Activated B cell treated with CpG ODN at 0.5 μM for 24 hours (primary cell): ENCODE measurements at places on chromosomes 13 and 19.

GRCh38 chr13:43792076-43792881 is 5.5 kb upstream of the ENOX1 start:
- H3K4me3 ChIP-seq: no peak overlapping the region
- no peak for DNase-seq
- H3K36me3 ChIP-seq: no peaks in the 10 kb centered on the region
- peaks cover 8% of the 10 kb centered on the region for H3K4me1 ChIP-seq
- H3K27ac ChIP-seq: no peak overlapping the region

- no peaks in the 10 kb centered on the region for H3K27me3 ChIP-seq
- H3K4me3 ChIP-seq: no peak overlapping the region
- H3K4me1 ChIP-seq: no peaks in the 10 kb centered on the region
- H3K36me3 ChIP-seq: no peaks in the 10 kb centered on the region
- H3K27ac ChIP-seq: no peak overlapping the region
Measured at GRCh38 chr19:30699871-30700280, 327.7 kb downstream of the ZNF536 start.

GRCh38 chr19:9566729-9567128 is 17.6 kb downstream of the ZNF121 start:
- H3K4me3 ChIP-seq: no peak overlapping the region
- H3K27me3 ChIP-seq: no peaks in the 10 kb centered on the region
- H3K27ac ChIP-seq: no peak overlapping the region

DNA sequence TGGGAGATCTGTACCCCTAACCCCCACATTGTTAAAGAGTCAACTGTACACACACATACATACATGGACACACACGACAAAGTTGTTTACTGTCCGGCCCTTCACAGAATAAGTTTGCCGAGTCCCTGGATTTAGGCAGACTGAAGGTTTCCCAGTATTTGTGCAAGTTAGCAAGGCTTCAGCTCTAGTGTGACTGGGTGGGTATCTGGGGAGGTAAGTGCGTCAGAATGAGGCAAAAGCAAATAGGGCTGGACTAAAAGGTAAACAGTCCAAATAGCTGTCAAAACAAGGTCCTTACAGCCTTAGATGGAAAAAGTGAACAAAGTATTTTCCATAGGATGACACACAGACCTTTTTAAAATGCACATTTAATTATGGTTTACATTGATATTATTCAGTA is 228.4 kb upstream of the UFM1 start:
- H3K36me3 ChIP-seq: no peaks in the 10 kb centered on the region
- peaks cover 4% of the 10 kb centered on the region for H3K4me1 ChIP-seq
- H3K4me3 ChIP-seq: no peak overlapping the region
- H3K27ac ChIP-seq: no peak overlapping the region
- no peaks in the 10 kb centered on the region for H3K27me3 ChIP-seq
- DNase-seq: no peak

GRCh38 chr19:29610213-29610573 is 4.1 kb downstream of the POP4 start:
- peaks cover 27% of the 10 kb centered on the region for H3K4me1 ChIP-seq
- H3K4me3 ChIP-seq: no peak overlapping the region
- peaks cover 70% of the 10 kb centered on the region for H3K36me3 ChIP-seq
- DNase-seq: no peak
- no peak overlapping the region for H3K27ac ChIP-seq

DNA sequence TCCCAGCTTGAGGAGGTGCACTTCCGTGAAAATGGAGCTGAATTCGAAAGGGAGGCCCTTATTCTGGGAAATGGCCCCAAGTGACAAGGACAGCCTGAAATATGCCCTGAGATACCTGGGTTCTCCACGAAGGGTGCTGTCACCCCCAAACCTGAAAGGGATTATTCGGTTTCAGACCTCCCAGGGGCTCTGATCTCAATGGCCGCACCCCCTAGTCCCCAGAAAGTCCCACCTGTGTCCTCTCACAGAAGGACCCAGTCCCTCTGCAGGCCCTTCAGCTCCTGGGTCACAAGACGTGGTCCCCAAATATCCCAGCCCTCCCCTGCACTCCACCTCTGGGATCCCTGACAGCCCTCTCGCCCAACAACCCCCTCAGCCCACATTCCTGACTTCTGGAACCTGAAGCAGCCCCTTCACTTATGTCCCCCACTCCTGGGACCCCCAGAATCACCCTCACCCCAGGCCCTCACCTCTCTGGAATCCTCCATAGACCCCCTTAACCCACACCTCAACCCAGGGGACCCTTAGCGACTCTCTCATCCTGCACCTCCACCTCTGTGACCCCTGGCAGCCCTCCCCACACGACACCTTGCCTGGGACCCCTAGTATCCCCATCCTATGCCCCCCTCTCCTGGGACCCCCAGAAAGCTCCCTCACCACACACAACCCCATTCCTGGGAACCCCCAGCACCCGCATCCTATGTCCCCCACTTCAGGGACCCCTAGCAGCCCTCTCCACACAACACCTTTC is 606 bp downstream of the SYNGR4 start:
- DNase-seq: no peak
- peaks cover 6% of the 10 kb centered on the region for H3K36me3 ChIP-seq
- peaks cover 19% of the 10 kb centered on the region for H3K4me1 ChIP-seq

DNA sequence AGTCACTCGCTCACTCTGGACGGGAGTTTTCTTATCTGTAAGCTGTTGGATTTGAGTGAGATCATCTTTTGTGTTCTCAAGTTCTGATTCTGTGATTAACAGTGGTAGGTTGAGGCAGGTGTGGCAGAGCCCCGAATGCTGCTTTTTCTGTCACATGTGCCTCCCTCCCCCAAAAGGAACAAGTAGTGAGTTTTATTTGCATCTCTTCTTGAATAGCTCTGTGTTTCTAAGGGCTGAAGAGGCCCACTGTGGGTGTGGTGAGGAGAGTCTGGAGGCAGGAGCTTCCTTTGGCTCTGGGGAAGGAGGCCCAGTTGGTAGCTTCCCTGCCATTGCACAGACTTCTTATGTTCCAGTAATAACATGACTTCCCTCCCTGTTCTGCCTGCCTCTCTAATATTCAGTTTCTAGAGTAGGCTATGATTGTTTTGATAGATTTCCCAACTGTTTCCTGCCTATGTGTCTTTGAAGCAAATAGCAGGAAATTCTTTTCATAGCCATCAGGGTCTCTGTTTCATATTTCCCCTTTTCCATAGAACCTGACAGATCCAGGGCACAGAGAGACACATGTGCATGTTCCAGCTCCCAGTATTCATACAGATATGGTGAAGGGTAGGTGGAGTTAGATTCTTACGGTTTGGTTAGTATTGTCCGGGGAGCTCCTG is 23.9 kb upstream of the CXCL17 start:
- no peaks in the 10 kb centered on the region for H3K27me3 ChIP-seq
- H3K4me1 ChIP-seq: peaks cover 68% of the 10 kb centered on the region
- DNase-seq: no peak
- H3K36me3 ChIP-seq: no peaks in the 10 kb centered on the region
- peak overlapping the region; percentile 92 for H3K27ac ChIP-seq

DNA sequence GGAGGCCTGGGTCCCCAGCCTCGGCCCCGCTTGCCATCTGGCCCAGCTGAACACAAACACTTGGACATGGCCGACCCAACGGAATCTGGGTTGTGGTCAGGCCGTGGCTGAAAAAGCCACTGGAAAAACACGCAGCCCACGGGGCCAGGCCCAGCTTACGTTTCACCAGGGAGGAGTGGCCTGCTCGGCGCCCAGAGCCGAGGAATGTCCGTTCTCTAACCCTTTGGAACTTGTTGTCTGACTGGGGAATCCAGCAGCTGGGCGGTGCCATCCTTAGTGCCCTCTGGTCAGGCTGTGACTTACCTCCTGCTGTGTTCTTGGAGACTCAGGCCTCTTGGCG is 13.8 kb downstream of the CILP2 start:
- peaks cover 5% of the 10 kb centered on the region for H3K27me3 ChIP-seq
- no peak overlapping the region for H3K4me3 ChIP-seq

GRCh38 chr13:19601749-19602725 is 31.4 kb upstream of the MPHOSPH8 start:
- H3K4me1 ChIP-seq: peaks cover 5% of the 10 kb centered on the region
- peaks cover 40% of the 10 kb centered on the region for H3K27me3 ChIP-seq
- peak; percentile 28 for DNase-seq
- H3K36me3 ChIP-seq: no peaks in the 10 kb centered on the region
- peak overlapping the region; percentile 69 for H3K4me3 ChIP-seq

GRCh38 chr19:57282011-57282643 is 1.8 kb downstream of the ZNF460 start:
- H3K27ac ChIP-seq: no peak overlapping the region
- DNase-seq: no peak
- no peak overlapping the region for H3K4me3 ChIP-seq
- peaks cover 46% of the 10 kb centered on the region for H3K4me1 ChIP-seq
